Purkinje cell (primary cell): ENCODE measurements at places on chromosomes 2 and 18. TPM values are rescaled to one million over a fixed set of nuclear protein-coding genes. Genes with fewer than 3 reads are reported as not detected.

The FLACC1 gene
- 0.88 and 1.1 TPM in 2 replicates for polyA plus RNA-seq

The WDR12 gene
- polyA plus RNA-seq = 102 and 113 TPM in 2 replicates

The SNRPD1 gene
- 386 and 391 TPM in 2 replicates for polyA plus RNA-seq

The AGXT gene
- polyA plus RNA-seq = not detected in 2 replicates

The SOX11 gene
- 0.60 TPM in 1 of 2 replicates, not detected in the other for polyA plus RNA-seq

The CNDP1 gene
- 2.3 and 4.6 TPM in 2 replicates for polyA plus RNA-seq
